ENCODE measurements at places on chromosomes 13 and 19. TPM values are rescaled to one million over a fixed set of nuclear protein-coding genes. Genes with fewer than 3 reads are reported as not detected.

The PSPN gene
- polyA plus RNA-seq: 0.95 TPM

The RXFP2 gene
- polyA plus RNA-seq: not detected

The SHISA7 gene
- polyA plus RNA-seq: not detected

DNA sequence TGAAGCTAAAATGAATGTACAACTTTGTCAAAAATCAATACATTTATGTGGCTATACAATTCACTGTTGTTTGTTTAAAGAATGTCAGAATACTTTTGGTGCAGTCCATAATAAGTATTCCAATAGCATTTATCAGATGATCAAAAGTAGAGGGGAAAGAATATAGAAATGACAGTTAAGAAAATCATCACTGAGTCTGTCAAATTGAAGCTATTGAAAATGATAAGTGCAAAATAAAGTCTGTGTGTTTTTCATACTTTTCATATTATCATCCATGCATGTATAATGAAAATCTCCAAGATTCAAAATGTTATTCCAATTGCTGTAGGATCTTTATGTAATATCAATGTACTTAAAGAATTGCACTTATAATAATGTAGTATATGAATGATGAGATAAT, 93.3 kb upstream of the ATXN8OS start:
- DNase-seq: no peak

- no peak for DNase-seq
These were observed 12.2 kb downstream of the PIP5K1C start for GRCh38 chr19:3687774-3688706.

DNA sequence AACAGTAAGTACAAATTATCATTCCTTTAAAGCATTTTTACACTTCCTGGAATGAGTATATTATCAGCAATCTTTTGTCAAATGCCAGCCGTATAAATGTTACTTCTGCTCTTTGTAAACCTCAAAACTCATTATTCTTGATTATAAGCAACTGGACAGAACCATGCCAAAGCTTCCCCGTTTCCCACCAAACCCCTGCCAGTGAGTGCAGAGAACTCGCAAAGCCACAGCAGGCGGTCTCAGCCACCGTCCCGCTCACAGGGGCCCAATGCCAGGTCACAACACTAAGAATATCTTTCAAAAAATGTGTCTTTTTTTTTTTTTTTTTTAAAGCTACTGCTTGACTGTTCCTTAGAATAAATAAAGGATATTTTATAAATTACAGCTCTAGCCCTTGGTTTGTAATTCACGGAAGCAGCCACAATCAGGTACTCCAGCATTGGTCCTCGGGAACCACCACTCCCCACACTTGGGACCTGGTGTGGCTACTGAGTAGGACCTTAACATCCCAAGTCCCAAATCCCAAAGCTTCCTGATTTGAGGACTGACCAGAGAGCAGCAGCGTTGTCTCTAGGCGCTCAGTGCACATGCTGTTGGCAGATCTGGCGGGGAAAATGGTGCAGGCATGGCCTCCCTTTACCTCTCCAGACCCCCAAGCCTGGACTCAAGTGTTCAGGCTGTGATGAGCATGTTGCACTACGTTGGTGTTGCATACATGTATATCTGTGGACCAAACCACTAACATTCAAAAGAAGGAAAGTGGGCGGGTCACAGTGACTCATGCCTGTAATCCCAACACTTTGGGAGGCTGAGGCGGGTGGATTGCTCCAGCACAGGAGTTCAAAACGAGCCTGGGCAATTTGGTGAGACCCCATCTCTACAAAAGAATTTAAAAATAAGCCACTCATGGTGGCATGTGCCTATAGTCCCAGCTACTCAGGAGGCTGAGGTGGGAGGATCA, 19.0 kb downstream of the KCTD15 start:
- DNase-seq: peak; percentile 63

GRCh38 chr13:33251131-33251661, 34.4 kb downstream of the STARD13 start:
- DNase-seq: peak; percentile 48

GRCh38 chr13:34076319-34076718, 258.4 kb downstream of the RFC3 start:
- DNase-seq: no peak

DNA sequence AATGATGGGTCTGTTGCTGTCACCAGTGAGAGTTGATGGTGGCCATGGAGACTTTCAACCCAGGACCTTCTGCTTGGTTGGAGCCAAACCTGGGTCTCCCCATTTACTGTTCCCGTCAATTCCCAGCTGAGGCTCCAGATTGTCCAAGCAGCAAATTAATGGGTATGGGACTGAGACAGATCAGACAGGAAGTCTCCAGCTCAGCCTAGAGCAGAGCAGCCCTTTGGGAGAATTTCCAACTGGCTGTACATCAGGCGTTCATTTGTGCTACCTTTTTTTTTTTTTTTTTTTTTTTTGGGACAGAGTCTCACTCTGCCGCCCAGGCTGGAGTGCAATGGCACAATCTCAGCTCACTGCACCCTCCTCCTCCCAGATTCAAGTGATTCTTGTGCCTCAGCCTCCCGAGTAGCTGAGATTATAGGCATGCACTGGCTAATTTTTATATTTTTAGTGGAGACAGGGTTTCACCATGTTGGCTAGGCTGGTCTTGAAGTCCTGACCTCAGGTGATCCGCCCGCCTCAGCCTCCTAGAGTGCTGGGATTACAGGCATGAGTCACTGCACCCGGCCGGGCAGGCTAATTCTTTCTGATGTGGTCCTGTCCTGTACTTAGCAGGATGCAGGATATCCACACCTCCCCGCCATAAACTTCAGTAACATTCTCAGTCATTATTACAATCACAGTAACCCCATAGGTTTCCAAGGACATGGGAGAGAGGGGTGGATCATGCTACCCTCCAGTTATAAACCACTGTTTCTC, 9.3 kb downstream of the MAP3K10 start:
- DNase-seq: no peak

DNA sequence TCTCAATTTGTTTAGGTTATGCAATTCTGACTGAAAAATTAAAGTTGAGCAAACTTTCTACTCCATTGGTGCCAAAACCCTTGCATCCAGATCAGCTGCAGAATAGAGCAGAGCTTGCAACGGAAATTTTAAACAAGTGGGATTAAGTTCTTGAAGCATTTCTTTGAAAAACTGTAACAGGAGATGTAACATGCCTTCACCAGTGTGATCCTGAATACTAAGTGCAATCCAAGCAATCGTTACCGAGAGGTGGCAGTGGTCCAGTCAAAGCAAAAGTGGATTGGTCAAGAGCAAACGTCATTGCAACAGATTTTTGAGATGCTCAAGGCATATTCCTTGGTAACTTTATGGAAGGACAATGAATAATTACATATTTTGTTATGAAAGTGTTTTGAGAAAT, 841.1 kb upstream of the SLITRK5 start:
- no peak for DNase-seq

DNA sequence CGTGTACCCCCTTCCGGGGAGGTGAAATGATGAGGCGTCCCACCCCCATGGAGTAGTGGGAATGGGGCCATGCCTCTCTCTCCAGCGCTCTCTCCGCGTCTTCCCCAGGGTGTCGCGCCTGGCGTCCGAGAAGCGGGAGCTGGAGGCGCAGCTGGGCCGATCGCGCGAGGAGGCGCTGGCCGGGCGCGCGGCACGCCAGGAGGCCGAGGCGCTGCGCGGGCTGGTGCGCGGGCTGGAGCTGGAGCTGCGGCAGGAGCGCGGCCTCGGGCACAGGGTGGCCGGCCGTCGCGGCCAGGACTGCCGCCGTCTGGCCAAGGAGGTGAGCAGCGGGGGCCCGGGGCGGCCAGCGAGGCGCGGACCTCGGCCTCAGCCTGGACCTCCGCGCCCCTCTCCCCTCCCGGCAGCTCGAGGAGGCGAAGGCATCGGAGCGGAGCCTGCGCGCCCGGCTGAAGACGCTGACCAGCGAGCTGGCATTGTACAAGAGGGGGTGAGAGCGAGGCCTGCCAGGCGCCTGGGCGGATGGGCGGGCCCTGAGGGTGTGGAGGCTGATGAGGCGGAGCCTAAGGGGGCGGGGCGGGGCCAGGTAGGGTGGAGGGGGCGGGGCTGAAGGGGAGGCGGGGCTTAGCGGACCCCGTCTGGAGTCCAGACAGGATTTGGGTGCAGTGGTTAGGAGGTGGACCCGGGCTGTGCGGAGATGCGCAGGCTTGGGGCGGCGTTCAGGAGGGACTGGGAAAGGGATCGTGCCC, 7.7 kb downstream of the PGLYRP1 start:
- peak; percentile 60 for DNase-seq

DNA sequence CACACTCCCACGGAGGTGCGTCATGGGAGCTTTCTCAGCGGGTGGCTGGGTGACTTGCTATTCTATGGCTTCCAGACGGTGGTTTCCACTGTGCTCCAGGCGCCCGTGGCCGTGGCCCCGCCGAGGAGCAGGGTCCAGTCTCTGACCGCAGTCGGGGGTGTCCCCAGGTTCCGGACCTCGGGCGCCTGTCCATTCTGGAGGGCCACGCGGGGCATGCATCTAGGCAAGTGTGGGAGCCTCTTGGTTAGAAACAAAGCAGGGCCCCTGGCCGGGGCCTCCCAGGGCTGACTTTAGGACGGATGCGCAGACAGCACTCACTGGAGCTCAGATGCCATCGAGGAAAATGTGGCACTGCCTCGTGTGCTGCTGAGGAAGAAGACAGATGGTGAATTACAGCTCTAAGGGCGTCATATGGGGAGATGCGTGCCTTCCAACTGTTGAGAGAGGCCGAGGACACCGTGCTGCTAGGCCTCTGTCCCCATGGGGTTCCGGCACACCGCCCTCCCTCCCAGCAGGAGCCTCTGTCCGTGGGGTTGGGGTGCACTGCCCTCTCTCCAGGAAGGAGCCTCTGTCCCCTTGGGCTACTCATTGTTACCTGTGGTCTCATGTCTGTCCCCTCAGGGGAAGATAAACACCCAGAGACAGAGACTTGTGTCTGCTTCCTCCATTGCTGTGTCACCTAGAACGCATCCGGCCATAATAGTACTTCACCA, 38.1 kb downstream of the TMEM255B start:
- DNase-seq: peak; percentile 56

DNA sequence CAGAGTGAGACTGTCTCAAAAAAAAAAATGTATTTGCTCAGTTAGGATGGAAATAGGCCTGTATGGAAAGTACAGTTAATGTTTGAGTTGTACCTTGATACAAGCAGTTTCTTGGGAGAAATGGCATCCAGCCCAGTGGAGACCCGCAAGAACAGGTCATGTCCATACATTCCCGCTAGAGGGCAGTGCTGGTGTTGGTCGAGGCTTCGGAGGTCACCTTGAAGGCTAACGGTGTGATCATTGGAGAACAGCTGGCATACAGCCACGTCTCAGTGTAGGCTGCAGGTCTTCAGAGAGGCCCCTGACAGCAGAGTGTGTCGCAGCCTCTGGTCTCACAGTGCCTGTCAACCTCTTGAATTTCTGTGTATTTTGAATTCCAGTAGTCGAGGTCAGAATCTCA, 7.5 kb downstream of the ZNF610 start:
- no peak for DNase-seq

- no peak for DNase-seq
These were observed 14.4 kb downstream of the IL12RB1 start for GRCh38 chr19:18072335-18072734.
